ENCODE measurements at places on chromosomes 12 and 14.

GRCh38 chr12:17169726-17170471, 563.9 kb upstream of the LMO3 start:
- no peak for DNase-seq

DNA sequence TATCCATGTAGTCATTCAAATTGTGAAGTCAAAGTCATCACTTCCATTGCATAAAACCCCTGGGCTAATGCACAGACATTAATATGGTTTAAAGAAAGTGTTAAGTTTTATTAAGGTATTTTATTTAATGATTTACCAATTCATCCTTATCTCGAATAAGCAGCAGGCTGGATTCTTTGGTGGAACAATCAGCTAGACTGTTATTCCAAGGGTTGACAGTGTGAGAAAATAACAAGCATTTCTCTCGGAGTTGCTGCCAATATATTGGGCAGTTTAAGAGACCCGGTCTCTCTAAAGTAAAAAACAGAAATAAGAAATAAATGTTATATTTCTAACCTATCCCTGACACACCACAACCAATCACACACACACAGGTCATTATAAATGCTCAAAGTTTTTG, 9.4 kb downstream of the KLRB1 start:
- DNase-seq = no peak

GRCh38 chr14:69449216-69449615, 35.3 kb upstream of the PLEKHD1 start:
- no peak for DNase-seq

DNA sequence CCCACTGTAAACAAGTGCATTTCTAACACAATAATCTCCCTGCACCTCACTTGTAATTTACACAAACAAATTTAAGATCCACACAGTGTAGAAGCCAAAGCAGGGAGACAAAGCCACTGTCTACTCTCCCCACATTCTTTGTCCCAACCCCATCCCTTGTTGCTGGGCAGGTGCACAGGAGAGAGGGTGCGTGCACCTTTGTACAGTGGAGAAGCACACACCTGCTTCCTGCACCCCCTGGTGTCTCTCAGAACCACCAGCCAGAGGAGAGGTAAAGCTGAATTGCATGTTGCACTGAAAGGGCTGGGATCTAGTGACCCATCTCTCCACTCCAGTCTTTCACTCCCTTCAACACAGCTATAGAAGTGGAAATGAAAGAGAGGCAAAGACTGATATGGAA, 51.4 kb upstream of the IFNG-AS1 start:
- no peak for DNase-seq

- DNase-seq = no peak
These were observed 10.9 kb downstream of the MTA1 start for GRCh38 chr14:105430565-105430964.

GRCh38 chr12:127538316-127538715, 728.7 kb upstream of the TMEM132C start:
- DNase-seq = no peak

DNA sequence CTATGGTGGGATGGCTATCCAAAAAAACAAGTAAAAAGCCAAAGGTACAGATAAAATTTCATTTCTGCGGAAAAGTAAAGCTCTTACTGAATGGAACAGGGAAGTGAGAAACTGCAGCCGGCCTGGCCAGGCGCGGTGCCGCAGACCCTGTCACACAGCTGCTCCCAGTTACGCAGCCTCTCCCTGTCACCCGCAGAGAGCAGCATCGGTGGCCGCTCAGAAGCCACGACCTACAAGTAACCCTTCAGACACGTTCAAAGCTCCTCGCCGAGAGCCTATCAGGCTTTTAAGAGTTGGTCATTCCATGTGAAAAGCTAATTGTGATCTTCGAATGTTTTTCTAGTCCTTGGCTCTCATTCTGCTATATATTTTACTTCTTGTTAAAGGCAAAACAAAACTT, 11.0 kb upstream of the ANKLE2 start:
- DNase-seq = no peak

GRCh38 chr14:66842911-66843512, 335.1 kb downstream of the GPHN start:
- no peak for DNase-seq

GRCh38 chr12:109449845-109450532, 27.1 kb downstream of the KCTD10 start:
- DNase-seq = no peak

DNA sequence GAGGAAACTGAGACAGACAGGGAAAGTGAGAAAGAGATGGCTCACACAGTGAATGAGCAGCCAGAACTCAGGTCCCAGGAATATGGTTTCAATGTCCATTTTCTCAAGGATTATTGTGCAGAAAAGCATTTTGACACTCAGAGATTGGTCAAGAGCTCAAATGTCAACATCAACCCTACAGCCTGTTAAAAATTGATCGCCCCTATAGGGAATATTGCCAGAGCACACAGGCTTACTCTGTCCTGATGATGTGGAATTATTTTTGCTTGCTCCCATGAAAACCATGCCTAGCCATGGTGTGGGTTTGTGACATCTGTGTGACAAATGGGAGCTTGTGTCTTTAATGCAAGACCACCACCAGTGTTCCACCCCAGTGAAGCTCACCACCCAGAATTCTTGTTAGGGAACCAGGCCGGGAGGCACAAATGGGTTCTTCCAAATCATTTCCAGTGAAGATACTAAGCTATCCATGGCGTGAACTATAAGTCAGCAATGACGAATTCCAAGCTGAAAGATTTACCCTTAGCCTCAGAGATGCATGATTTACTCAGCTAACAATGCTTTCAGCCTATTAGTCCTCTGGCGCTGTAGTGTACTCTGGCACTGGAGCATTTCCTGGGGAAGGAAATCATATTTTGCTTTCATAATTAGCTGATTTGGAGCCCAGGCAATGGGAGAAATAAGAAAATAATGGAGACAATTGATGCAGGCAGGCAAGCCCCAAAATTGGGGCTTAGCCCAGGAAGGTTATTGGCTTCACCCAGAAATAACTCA, 1188.2 kb upstream of the TMEM132C start:
- no peak for DNase-seq

GRCh38 chr12:54371328-54372112, 7.2 kb upstream of the GPR84 start:
- DNase-seq = no peak

GRCh38 chr12:50914872-50915484, 37.4 kb upstream of the HIGD1C start:
- DNase-seq = no peak

GRCh38 chr12:88503281-88503703, 77.0 kb downstream of the KITLG start:
- no peak for DNase-seq

- no peak for DNase-seq
These were observed at the start of gene ACOT4 for GRCh38 chr14:73591690-73592449. Gene ACOT4 (plus strand): TSS chr14:73591873. CDS start chr14:73591960, 87 bp downstream.

DNA sequence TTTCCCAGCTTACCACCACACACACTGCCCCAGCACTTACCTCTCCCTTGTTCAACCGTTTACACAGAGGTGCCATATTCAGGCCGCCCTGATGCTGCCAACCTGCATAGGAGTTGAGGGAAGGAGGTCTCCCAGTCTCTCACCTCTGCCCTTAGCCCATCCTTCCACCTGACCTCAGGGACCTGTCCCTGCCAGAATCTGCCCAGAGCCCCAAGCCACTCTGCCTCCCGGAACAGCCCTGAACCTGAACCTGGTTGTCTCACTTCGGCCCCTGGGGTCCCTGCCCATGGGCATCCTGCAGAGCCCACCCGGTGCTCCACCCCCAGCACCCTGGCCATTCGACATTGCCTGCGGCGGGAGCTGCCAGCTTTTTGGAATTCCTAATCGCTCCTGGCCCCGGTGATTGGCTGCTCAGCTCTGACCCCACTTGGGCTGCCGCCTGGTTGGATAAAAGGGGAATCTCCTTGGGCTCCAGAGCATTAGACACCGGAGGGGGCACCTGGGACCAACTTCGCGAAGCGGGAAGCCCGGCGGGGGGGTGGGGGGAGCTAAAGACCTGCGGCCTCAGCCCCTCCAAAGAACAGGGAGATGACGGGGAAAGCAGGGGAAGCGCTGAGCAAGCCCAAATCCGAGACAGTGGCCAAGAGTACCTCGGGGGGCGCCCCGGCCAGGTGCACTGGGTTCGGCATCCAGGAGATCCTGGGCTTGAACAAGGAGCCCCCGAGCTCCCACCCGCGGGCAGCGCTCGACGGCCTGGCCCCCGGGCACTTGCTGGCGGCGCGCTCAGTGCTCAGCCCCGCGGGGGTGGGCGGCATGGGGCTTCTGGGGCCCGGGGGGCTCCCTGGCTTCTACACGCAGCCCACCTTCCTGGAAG, at the start of gene VSX2:
TSS of gene VSX2 (plus strand) at position 476 of the 874 bp plus-strand sequence. CDS start at position 589, 113 bp downstream.
- DNase-seq = no peak

Measured in anterior cingulate cortex (tissue), 58 donors.